ENCODE measurements at places on chromosomes 1 and 21.

DNA sequence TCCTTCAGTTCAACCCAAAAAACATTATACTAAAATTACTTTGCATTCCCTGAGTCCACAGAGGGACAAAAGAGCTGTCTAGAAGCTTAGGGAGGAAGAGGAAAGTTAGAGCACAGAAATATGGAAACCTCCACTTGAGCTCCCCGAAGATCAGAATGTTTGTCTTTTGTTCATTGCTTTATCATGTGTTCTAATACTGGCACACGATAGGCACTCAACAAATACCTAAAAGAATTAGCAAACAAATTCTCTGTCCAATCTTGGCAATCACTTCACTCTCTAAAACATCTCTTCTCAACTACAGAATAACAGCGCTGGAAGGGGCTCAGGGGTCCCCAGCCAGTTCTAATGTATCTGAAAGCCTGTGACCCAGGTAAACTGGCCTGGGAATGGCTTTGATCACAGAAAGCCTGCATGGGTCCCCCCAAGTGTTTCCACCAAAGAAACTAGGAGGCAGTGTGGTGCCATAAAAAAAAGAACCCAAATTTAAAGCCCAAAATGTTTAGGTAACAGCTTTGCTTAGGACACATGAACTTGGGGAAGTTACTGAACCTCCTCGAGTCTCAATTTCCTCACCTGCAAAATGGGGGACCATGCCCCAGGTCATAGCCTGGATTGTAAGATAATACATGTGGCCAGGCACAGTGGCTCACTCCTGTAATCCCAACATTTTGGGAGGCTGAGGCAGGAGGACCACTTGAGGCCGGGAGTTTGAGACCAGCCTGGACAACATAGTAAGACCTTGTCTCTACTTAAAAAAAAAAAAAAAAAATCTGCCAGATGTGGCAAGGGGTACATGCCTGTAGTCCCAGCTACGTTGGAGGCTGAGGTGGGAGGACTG is 45.8 kb downstream of the SSBP3 start:
- DNase-seq: no peak

DNA sequence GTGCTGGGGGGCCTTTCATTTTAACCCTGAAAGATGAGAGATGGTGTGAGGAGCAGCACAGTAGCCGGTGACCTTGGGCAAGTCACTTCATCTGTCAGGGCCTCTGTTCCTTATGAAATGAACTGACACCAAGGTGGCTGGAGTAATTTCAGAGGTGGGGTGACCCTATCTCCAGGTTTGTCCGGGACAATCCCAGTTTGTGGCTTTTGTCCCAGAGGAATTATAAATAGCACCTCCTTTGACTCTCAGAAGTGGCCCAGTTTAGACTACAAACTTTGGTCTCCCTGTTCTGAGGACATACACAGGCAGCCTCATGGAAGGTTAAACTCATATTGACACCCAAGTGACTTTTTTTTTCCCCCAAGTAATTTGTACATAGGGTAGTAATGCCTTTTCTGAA is 14.6 kb downstream of the ACTN2 start:
- no peak for DNase-seq

DNA sequence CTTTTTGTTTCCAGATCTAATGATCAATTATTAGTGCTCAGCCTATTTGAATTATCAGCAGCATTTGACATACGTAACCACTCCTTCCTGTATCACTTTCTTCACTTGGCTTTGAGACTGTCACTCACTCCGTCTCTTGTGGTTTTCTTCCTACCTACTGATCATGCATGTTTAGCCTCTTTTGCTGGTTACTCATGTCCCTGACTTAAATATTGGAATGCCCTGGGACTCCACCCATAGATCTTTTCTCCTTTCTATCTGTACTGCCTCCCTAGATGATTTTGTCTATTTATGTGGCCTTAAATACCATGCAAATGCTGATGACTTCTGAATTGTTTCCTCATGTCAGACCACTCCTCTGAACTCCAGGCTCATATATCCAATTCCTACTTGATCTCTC is 57.7 kb upstream of the PDE4B start:
- no peak for DNase-seq

DNA sequence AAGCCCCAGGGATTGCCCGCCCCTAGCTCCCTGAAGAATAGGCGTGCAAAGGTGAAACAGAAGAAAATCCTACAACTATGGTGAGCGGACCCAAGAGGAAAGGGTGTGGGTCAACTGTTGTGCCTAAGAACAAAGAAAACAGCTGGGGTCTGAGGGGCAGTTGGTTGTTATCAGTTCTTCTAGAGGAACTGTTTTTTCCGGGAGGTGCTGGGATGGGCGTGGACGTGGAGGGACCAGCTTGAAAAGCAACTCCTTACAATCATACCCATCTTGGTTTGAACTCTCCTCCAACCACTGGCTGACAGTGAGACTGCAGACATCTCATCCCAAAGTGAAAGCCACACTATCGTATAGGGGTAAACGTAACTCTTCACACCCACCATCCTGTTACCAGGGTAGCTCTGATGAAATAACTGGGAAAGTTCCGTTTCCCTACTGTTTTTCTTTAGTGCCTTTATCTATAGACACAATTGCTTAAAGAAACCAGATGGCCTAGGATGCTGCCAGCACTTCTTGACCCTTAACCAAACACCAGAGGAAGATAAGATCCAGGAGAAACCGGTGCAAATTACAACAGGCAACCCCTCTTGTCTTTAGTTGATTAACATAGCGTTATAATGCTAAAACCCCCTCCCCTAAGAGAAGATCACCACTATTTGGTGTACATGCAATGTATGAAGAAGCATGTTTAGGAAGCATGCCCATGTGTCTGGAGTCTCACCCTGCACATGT is 25.6 kb upstream of the FAM89A start:
- DNase-seq: no peak

DNA sequence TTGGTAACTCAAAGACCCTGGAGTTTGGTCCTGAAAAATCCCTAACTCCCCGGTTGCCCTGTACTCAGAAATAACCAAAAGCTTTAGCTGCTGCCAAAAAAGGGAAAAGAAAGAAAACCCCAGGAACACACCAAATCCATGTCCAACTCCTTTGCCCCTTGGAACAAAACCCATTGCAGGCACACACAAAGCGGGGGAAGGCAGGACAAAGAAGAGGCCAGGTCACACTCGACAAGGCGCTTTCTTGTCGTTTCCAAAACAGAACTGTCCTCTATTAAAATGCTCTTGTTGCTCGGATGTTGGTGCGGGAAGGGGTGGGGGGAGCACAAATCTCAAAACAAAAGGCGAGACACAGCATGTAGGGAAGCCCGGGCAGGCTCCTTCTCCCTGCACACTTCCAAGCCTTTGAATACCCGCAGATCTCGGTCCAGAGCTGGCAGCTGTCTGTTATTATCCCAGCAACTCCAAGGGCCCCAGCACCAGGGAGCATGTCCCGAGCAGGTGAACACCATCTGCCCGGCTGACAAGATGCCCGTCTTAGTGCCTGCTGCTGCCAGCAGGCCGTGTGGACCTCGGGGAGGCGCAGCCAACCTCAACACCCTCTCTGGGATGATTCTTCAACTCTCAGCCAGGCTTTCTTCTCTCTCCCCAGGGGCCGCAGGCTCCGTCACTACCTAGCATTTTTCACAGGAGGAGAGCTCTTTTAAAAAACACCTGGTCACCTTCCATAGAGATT is 96.4 kb downstream of the SSBP3 start:
- no peak for DNase-seq

- no peak for DNase-seq
Measured at GRCh38 chr1:234477386-234478151, 1.4 kb downstream of the TARBP1 start.

DNA sequence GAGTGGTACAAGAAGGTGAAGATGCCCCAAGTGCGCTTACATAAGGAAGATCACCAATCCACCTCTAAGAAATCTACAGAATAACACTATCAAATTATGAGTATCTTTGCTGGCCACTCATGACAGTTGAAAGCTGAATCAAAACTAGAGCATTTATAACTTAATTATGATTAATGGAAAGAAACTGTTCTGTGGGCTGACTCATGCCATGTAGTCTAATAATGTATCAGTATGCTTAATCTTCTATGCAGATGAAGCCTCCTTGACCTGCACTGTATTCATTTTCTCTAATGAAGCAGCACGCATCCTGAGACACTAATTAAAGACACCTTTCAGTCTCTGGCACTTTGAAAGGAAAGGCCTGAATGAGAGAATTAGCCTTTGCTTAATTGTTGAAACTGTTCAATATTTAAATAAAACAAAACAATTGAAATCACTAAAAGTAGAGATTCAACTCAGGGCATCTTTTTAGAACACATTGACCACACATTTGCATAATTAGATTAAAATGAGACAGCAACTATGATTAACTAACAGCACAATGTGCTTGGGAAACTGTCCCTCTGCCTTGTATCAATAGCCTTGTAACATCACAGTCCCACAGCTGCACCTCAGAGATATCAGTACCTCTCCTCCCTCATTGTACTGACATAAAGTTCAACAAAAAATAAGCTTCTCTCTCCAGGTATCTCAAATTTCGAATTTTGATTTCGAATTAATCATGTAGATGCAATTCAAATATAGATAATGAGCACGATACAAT is 105.6 kb downstream of the NTPCR start:
- DNase-seq: no peak

DNA sequence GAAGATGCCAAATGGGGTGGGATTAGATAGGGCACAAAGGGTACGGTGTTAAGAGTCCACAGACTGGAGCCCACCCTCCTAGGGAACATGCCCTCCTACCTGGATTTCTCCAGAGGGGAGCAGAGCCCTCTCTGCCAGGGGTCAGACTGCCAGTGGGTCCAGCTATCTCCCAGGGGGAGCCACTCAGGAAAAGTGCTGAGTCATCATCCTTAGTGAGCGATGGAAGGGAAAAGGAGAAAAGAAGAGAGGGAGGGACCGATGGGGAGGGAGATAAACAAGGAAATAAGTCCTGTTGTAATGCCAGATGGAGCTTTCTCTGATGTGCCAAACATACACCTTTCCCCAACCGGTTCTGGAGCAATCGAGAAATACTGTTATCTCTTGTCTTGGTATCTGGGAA is 30.4 kb upstream of the CYP4B1 start:
- no peak for DNase-seq

DNA sequence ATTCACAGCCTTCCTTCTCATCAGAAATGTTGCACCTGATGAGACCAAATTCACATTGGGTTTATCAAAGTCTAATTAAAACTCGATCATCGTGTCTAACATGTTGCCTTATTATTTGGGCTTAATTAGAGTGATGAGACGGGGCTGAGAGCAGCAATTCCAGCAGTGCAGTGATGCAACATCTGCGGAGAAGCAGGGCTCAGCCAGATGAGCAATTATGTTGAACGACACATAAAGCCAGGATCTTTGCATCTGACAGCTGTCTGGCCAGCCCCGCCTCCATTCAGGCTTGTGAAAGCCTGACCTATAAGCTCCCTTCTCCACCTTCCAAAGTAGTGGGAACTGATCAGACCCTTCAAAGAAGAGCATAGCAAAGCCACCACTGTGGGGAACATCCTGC is 109.8 kb downstream of the C1orf94 start:
- no peak for DNase-seq

DNA sequence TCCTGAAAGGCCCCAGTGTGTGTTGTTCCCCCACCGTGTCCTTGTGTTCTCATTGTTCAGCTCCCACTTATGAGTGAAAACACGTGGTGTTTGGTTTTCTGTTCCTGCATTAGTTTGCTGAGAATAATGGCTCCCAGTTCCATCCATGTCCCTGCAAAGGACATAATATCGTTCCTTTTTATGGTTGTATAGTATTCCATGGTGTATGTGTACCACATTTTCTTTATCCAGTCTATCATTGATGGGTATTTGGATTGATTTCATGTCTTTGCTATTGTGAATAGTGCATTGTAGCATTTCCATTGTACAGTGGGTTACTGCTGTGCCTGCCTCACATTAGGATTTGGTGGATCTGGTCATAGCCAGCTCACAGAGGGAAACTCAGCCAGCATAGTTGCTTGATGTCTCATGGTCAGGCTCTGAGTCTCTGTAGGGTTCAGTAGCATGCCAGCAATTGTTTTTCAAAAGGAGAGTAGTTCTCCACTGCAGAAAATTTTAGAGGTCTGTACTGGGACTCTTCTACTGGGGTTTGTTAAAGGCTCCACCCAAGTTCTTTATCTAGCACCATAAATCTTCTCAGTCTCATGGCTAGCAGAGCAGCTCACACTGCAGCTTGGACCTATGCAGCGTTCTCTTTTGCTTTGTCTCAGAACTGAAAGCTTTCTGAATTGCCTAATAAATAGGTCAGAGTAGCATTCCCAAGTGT is 41.0 kb downstream of the RUNX3 start:
- DNase-seq: no peak

- no peak for DNase-seq
Measured at GRCh38 chr1:64245495-64245894, 42.1 kb downstream of the UBE2U start.

DNA sequence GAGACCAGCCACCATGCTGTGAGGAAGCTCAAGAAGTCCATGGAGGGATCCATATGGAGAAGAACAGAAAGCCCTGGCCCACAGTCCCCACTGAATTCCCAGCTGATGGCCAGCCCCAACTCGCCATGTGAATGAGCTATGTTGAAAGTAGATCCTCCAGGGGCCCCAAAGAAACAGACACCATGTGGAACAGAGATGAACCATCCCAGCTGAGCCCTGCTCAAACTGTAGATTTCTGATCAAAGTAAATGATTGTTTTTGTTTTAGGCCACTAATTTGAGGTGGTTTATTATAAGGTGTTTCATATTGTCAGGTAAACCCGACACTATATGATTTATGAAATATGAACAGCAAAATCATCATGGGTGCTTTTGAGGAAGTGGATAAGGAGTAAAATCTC is 32.8 kb downstream of the SYT2 start:
- no peak for DNase-seq

DNA sequence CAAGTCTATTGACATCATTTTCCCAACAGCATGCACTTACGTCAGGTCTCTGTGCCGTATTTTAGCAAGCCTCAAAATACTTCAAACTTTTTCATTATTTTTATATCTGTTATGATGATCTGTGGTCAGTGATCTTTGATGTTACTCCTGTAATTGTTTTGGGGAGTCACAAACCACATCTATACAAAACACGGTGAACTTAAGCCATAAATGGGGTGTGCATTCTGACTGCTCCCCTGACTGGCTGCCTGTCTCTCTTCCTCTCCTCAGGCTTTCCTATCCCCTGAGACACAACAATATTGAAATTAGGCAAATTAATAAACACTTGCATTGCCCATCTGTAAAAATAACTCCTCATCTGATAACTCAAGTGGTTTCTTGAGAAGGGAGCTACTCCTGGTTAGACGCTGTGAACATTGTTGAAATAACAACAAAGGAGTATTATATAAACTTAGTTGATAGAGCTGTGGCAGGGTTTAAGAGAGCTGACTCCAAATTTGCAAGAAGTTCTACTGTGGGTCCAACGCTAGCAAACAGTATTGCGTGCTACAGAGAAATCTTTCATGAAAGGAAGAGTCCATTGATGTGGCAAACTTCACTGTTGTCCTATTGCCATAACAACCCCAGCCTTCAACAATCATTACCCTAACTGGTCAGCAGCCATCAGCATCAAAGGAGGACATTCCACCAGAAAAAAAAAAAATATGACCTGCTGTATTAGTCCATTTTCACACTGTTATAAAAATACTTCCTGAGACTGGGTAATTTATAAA is 105.8 kb upstream of the DSCAM start:
- no peak for DNase-seq
